Panc1 (cell line): ENCODE measurements at places on chromosomes 3 and 15.

- no peak for DNase-seq
These were observed 173.5 kb downstream of the ATP10A start for GRCh38 chr15:25689592-25689991.

DNA sequence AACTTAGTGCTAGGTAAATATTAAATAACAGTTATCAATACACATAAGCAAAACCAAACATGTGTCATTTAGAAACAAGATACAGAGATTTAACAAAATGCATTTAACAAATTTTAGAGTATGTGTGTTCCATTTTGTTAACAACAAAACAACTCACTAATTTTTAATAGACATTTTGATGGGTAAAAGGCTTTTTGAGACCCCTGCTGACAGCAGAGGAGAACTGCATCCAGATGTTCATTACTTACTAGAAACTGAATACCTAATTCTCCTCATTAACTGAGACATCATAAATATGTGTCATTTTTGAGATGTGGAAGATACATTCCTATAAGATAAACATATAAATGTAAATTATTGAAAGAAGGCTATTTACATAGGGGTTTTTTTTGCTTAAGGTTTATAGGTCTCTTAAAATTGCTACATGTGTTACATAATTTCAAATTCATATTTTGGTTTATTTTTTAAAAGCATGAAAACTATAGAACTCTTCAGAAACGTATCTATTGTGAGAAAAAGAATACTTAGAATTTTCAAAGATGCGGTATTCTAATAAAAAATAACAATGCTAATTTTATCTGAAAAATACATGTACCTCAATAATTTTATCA is 1009.8 kb downstream of the TUSC7 start:
- DNase-seq = no peak

- no peak for DNase-seq
These were observed 31.4 kb downstream of the POMGNT2 start for GRCh38 chr3:43074482-43074881.

- no peak for DNase-seq
These were observed 11.5 kb upstream of the RTP1 start for GRCh38 chr3:187185759-187186158.

DNA sequence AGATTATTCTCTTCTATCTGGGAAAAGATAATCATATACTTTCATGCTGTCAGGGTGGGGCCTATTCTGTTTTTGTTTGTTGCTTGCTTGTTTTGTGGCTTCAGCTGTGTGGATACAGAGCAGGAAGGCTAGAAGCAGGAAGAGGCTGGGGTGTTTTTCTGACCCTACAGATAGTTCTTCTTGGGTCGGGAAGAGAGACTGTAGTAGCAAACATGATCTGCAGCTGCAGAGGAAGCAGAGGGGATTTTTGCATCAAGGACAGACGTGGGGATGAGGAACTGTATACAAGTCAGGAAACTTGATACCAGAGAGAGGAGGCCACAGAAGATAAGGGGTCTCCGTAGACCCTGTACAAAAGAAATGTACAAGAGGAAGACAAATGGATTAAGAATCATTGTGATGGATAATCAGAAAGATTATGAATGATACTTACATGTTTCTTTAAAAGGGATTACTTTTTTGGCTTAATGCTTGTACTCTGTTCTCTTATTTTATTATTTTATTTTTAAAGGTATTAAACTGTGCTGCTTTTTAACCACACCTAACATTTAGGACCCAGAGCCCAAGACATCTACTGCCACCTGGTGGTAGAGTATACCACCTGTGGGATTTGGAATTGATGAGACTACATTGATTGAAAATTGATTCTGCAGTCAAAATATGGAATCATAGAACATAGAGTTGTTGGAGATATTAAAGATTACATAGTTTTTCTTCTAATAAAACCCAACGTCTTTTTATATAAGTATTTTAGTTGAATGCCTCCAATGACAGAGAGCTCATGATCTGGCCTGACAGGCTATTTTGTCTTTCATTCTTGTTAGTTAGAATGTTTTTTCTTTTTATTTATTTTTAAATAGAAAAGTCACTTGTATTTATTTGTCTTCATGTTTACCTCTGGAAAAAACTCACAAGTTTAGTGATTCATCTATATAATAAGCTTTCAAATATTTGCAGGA is 87.3 kb upstream of the ROPN1 start:
- peak; percentile 17 for DNase-seq

GRCh38 chr3:189687475-189687874 is 56.3 kb downstream of the TP63 start:
- DNase-seq = no peak

- no peak for DNase-seq
These were observed 7.9 kb upstream of the FBXL2 start for GRCh38 chr3:33269385-33269784.

- no peak for DNase-seq
These were observed 88.7 kb downstream of the SEMA5B start for GRCh38 chr3:122938783-122939425.

GRCh38 chr15:96500508-96500907 is 170.0 kb downstream of the NR2F2 start:
- DNase-seq = no peak
